ENCODE measurements at places on chromosomes 6 and 20.

DNA sequence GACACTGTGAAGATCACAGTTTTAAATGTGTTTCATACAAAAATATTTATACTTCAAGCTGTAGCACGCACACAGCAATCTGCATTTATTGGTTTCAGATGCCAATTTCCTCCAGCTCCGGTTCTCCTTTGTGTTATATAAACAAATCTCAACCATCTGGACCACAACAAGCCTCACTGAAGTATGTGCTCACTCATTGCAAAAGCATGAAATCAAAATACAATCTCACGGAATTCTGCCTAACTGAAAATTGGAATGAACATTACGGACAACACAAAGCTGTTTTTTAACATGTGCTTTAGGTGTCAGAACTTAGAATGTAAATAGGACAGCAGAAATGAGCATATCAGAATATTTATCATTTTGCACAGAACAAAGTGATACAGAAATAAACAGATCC is 38.0 kb downstream of the RCAN2 start:
- DNase-seq, result no peak

DNA sequence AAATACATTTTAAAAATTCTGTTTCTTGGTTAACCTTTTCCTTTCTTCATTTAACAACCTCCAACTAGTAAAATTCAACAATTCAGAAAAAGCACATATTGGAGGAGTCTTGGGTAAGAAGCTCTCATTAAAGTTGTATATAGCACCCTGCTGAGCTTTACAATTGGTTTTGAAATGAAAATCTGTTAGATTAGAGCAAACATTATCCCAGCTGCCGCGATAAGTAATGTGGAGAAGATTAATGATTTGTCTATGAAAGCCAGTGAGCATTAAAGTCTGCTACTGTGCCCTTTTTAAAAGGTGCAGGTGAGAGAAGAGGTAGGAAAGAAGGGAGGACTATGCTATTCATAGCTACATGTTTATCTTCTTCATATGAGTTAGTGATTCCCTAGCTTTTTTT is 201.5 kb downstream of the ZFAND3 start:
- no peak for DNase-seq

GRCh38 chr6:45717027-45717426 is 298.6 kb downstream of the CLIC5 start:
- DNase-seq, result no peak

DNA sequence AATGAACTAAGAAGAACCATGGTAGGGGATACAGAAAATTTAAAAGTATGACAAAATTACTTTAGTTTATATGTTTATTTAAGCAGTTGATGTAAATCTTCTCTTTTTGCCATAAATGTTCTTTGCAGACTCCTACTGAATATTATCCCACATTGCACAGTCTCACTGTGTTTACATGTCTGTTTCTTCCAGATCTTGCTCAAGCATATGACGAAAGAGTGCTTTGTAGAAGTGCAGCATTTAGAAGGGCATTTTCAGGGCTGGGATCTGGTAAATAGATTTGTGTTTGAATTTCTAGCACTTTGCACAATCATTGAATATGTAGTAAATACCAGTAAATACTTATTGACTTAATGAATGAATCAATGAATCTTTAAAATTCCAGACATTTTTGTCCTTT is 152.0 kb upstream of the EPHA7 start:
- no peak for DNase-seq

- no peak for DNase-seq
These were observed 348.8 kb downstream of the PKHD1 start for GRCh38 chr6:51738614-51739013.

DNA sequence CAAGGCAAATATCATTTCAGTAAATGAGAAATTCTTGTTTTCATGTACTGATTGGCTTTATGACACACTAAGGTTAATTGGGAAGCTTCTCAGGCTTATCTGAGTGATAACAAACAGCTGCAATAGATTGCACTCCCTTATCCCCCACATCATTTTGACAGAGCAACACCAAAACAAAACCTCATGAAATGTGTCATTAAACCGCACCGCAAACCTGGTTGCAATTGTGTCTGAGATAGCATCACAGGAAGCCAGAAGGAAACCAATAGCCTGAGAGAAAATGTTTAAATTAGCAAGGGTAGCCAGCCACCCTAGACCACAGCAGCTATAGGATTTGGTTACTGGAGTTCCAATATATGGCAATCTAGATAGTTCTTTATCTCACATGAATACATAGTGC is 31.6 kb upstream of the LAMA4 start:
- peak; percentile 41 for DNase-seq

GRCh38 chr20:58876437-58876836 is 23.9 kb downstream of the GNAS start:
- DNase-seq, result no peak
